ENCODE measurements at places on chromosomes 6 and 20.

DNA sequence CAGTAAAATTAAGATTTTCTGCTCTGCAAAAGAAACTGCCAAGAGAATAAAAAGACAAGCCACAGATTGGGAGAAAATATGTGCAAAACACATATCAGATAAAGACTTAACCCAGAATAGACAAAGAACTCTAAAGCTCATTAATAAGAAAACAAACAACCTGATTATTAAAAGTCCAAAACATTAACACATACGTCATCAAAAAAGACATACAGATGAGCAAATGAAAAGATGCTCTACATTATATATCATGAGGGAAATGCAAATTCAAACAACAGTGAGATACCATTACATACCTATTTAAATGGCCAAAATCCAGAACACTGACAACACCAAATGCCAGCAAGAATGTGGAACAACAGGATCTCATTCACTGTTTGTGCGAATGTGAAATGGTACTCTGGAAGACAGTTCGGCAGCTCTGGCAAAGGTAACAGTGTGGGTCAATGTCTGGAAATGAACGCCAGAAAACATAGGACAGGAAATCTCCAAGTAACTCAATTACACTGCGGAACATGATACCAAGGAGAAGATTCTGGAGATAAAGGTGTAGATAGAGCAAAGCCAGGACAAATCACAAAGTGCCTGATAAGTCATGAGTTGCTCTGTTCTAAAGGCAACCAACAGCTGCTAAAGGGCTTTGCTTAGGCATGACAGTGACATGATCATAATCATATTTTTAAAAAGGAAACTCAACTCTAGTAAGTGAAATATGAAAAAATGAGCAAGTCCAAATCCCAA, 96.8 kb downstream of the PDE10A start:
- DNase-seq: no peak

GRCh38 chr20:56072165-56072564, 66.8 kb upstream of the CBLN4 start:
- no peak for DNase-seq

DNA sequence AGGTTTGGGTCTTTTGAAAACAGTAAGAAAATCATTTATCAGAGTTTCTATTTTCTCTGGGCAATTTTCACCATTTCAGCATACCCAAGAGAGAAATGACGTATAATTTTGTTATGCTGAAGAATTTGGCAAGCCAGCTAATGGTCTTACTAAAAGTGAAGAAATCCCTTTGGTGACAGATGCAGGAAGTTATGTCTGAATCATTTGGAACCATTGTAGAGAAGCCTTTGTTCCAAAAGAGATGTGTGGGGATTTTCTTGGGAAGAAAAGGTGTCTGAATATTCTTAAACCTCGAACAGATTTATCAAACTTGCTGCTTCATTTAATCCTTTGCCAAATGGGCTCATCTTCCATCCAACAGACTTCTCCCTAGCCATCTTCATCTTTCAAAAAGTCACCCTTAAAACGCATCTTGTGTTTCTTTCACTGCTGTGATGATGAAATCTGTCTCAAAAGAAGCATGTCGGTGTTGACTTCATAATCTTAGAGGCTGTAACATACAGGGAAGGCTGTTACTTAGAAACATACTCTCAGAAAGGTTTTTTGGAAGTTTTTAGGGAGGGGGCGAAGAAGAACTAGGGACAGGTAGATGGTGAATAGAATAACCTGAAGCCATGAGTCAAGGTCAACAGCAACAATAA, 39.5 kb downstream of the CITED2 start:
- no peak for DNase-seq

DNA sequence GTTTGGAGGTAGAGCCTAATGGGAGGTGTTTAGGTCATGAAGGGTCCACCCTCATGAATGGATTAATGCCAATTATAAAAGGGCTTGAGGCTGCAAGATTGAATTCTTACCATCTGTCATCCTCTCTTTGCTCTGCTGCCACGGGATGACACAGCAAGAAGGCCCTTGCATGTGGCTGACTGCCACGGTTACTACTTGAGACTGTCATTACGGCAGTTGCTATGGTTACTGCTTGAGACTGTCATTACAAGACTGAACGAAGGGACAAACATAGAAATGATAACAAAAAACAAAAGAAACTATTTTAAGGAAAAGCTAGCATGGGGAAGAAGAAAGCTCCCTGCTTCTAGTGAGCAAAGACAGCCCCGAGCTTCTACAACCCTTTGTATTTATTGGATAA, 715.0 kb downstream of the TFAP2A start:
- DNase-seq: no peak

GRCh38 chr6:12580290-12580689, 136.3 kb upstream of the PHACTR1 start:
- no peak for DNase-seq

DNA sequence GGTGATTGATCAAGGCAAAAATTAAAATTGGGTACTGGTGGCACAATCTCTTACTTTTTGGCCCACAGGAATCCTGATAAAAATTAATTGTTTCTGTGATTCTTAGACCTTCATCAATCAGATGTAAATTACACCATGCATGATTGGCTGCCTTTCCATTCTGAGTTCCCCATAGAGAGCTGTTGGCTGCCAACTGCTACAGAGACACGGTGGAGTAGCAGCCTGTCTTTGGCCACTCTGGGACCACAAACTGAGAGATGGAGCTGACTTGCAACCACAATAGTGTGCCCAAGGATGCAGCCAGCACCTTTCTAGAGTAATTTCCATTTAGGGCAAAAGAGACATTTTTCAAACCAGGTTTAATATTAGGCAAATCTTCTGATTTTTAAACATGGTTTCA, 274.3 kb upstream of the MMS22L start:
- DNase-seq: no peak

- no peak for DNase-seq
Measured at GRCh38 chr20:1537731-1538058, 19.8 kb downstream of the SIRPD start.

DNA sequence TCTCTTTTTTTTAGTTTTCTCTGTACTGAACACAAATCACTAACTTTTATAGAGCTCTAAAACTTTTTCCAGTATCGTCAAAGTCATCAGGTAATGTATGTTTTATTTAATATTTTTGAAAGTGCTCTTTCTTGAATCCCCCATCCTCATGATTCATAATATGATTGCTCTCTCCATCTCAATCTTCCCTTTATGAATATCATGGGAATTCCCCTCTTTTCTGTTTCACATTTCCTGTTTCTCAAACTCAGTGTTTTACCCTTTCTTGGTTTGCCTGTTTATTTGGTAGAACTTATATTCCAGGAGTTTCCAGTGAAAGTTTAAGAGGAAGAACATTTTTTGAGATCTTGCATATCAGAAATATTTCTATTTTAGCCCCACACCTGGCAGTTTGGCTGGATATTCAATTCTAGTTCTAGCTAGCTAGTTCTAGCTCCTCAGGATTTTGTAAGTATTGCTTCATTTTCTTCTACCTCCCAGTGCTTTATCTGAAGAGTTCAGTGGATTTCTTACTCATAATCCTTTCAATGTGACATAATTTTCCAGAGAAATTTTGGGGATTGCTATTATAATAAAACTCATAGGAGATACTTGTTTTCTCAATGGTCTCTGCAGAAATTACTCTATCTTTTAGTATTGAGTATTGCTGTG, 6.1 kb upstream of the C6orf58 start:
- no peak for DNase-seq

- no peak for DNase-seq
Measured at GRCh38 chr6:138981416-138981815, 6.6 kb downstream of the REPS1 start.

DNA sequence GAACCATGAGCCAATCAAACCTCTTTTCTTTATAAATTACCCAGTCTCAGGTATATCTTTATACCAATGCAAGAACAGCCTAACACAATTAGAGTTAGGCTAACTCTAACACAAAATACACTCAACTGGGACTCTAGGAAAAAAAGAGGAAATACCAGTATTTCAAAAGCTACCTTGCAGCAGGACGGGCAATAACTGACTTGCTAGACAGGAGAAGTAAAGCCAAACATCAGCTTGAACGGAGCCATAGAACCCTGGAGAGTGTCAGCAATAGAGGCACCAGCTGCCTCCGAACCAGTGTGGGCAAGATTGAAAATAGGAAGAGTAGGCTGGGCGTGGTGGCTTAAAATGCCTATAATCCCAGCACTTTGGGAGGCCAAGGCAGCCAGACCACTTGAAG, 162.0 kb upstream of the SOX4 start:
- DNase-seq: no peak

GRCh38 chr6:140382355-140382754, 1007.9 kb upstream of the CITED2 start:
- DNase-seq: no peak

GRCh38 chr20:48983423-48984400, 62.2 kb downstream of the ARFGEF2 start:
- DNase-seq: no peak

DNA sequence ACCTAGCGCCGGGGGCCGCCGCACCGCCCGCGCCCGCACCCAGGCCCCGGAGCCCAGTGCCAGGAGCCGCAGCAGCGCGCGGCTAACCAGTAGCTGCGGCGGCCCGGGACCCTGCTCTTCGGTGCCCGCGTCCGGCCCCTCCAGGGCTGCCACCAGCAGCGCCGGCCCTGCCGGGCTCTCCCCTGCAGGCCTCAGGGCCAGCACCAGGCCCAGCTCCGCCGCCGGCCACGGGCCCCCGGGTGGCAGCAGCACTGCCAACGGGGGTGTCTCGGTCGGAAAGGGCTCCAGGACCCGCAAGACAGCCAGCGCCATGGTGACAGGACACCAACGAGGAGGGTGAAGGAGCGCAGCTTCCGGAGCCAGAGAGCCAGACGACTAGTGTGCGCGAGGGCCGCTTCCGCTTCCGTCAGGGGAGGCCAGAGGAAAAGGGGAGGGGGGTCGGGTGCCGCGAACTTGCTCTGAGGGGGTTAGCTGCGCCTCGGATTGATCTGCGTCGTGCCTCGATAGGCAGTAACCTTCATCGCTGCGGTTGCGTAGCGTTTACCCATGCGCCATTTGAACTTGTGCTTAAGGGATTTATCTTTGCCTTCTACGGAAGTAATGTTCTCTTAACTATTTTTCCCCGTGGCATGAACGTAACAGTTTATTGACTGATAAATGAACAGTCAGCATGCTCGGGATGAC, at the start of gene PEX6:
Gene PEX6, minus strand, starts transcription at position 343 of the 684 bp plus-strand sequence. Its CDS starts 31 bp downstream, at position 312.
- DNase-seq: peak; percentile 93

GRCh38 chr6:99145738-99146137, 198.0 kb upstream of the FBXL4 start:
- no peak for DNase-seq

- no peak for DNase-seq
Measured at GRCh38 chr6:137122612-137123011, 50.8 kb downstream of the IL22RA2 start.

DNA sequence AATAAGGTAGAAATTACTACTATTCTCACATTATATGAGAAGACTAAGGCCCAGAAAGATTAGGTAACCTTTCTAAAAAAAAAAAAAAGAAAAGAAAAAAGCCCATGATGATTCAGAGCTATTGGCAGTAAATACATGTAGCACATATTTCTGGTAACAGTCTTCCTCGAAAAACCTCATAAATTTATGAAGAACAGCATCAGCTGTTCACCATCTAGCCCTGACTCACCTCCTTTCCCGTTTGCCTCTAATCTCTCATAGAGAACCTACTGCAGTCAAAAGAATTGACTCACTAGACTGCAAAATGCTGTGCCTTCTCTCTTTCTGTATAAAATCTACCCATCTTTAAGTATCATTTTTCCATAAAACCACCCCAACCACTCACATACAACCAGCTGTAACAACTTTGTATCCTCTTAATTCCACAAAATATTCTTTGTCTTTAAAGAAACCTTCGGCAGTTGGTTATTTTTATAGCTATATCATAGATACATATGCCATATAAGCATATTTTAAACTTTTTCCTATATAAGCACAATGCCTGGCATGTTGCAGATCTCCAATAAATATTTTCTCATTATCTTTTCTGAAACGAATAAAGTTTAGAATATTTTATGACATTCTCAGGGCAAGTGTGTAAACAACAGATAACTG, 152.7 kb upstream of the ENPP5 start:
- no peak for DNase-seq

DNA sequence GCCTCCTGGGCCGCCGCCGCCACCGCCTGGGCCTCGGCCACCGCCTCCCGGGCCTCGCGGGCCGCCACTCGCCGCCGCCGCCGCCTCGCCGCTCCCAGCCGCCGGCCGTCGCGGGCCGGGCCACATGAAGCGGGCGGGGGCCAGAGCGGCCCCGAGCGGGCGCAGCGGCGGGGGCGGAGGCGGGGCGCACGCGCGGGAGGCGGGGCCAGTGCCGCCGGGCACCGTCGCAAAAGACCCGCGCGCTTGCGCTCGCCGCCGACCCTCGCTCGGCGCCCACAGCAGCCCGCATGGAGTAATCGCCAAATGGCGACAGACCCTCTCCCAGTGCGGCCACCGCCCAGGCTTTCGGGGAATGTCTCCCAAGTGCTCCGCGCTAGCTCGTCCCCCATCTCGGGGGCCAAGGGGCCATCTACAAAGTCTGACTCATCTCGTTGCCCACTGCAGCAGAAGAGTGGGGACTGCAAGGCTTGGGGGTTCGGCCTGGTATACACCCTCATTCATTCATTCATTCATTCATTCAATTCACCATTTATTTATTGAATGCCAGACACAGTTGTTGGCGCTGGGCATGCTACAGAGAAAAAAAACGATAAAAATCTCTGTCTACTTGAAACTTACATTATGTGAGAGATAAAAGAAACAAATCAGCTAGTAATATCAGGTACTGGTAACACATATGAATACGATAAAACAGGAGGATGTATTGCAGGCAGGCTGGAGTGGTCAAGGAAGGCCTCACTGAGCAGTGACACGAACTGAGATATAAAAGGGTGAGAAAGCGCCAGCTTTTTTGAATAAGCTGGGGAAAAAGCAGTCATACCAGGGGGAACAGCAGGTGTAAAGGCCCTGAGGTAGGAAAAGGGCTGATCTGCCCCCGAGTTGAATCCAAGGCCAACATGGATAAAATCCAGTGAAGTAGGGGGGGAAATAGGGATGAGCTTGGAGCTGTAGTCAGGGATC, at the start of gene B4GALT5:
Gene B4GALT5, minus strand, starts transcription at position 126 of the 960 bp plus-strand sequence. CDS start 188 bp downstream, outside the sequence.
- DNase-seq: peak; percentile 81

GRCh38 chr20:47642118-47642517, 140.4 kb downstream of the NCOA3 start:
- no peak for DNase-seq

DNA sequence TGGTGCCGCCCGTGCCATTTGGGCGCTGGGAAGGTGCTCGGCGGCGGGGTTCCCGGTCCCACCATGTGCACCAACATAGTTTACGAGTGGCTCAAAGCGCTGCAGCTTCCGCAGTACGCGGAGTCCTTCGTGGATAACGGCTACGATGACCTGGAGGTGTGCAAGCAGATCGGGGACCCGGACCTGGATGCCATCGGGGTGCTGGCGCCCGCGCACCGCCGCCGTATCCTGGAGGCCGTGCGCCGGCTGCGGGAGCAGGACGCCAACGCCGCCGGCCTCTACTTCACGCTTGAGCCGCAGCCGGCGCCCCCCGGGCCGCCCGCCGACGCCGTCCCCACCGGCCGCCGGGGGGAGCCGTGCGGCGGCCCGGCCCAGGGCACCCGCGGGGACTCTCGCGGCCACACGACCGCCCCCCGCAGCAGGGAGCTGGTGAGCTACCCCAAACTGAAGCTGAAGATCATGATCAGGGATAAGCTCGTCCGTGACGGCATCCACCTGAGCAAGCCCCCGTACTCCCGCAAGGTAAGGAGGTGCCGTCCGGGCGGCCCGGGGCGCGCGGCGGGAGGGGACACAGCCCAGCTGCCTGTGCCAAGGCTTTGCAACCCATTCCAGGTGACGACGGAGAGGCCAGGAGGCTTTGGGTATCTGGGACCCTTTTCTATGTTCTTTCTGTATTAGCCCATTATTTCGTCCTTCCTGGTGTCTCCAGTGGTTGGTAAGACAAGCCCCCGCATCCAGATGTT, 547 bp downstream of the SAMD5 start:
- no peak for DNase-seq

Data from CD8-positive, alpha-beta T cell (primary cell).